Smooth muscle cell of the coronary artery (primary cell): ENCODE measurements at places on chromosomes 1 and 21. TPM values are rescaled to one million over a fixed set of nuclear protein-coding genes. Genes with fewer than 3 reads are reported as not detected.

Gene KPRP
- total RNA-seq, result not detected in 2 replicates

Gene GJA9
- total RNA-seq, result 0.12 TPM in 1 of 2 replicates, not detected in the other

Gene RO60
- total RNA-seq, result 68.9 and 102 TPM in 2 replicates

Gene PTPN7
- not detected in 2 replicates for total RNA-seq

Gene TSPAN2
- 0.23 TPM in 1 of 2 replicates, not detected in the other for total RNA-seq

Gene S100B
- 0.38 and 0.59 TPM in 2 replicates for total RNA-seq

Gene S100A3
- total RNA-seq, result 5.0 and 7.3 TPM in 2 replicates

Gene C21orf91
- 4.7 and 7.5 TPM in 2 replicates for total RNA-seq

Gene GSTM2
- total RNA-seq, result 8.0 and 15.0 TPM in 2 replicates

Gene FTCD
- total RNA-seq, result 0.08 TPM in 1 of 2 replicates, not detected in the other

Gene TMEM269
- total RNA-seq, result 0.12 TPM in 1 of 2 replicates, not detected in the other

Gene KHDRBS1
- 16.7 and 50.6 TPM in 2 replicates for total RNA-seq

Gene CDC42
- 221 and 545 TPM in 2 replicates for total RNA-seq

Gene F13B
- total RNA-seq, result not detected in 2 replicates

Gene PCSK9
- 0.23 and 0.90 TPM in 2 replicates for total RNA-seq

Gene C4BPB
- total RNA-seq, result not detected in 2 replicates

Gene NID1
- 52.3 and 73.8 TPM in 2 replicates for total RNA-seq

Gene CLDN8
- not detected in 2 replicates for total RNA-seq

Gene ACKR1
- not detected in 2 replicates for total RNA-seq

Gene CFAP141
- not detected in 2 replicates for total RNA-seq

Gene USH2A
- under 0.01 TPM in 2 replicates for total RNA-seq

Gene RAB7B
- 4.7 and 13.6 TPM in 2 replicates for total RNA-seq

Gene NRDC
- 69.6 and 74.3 TPM in 2 replicates for total RNA-seq

Gene ADORA1
- under 0.01 and 14.6 TPM in 2 replicates for total RNA-seq

Gene FCER1G
- 0.23 TPM in 1 of 2 replicates, not detected in the other for total RNA-seq

Gene GRIK1
- not detected in 2 replicates for total RNA-seq

Gene RASSF5
- 0.30 and 2.2 TPM in 2 replicates for total RNA-seq

Gene MPZ
- total RNA-seq, result 0.53 and 1.1 TPM in 2 replicates

Gene RNASEL
- 5.4 and 16.7 TPM in 2 replicates for total RNA-seq

Gene BGLAP
- total RNA-seq, result 0.23 TPM in 1 of 2 replicates, not detected in the other

Gene VAV3
- 0.08 and 1.5 TPM in 2 replicates for total RNA-seq

Gene OPRD1
- total RNA-seq, result under 0.01 TPM in 1 of 2 replicates, not detected in the other

Gene LCE3D
- total RNA-seq, result not detected in 2 replicates

Gene FAM177B
- not detected in 2 replicates for total RNA-seq
